ENCODE measurements at places on chromosomes 1 and 21. TPM values are rescaled to one million over a fixed set of nuclear protein-coding genes. Genes with fewer than 3 reads are reported as not detected.

DNA sequence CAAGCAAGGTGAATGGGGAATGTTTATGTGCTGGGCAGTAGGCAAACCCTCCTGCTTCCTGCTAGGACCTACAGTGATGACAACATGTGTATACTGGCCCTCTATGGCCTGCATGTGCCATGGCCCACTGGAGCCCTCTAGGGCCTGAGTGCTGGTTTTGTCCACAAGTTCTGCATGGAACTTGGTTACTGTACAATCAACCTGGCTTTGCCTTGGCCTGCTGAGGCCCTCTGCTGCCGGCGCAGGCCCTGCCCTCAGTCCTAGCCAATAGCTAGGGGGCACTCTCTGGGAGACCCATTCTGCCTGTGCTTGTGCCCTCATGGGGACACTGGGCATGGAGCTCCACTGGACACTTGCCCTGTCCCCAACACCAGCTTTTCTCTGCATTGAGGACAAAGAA lies 138.6 kb upstream of the NGF start:
- no peak overlapping the region for H3K4me3 ChIP-seq
- DNase-seq: no peak
- H3K36me3 ChIP-seq: no peaks in the 10 kb centered on the region
- H3K27me3 ChIP-seq: no peaks in the 10 kb centered on the region
- no peaks in the 10 kb centered on the region for H3K4me1 ChIP-seq
- H3K27ac ChIP-seq: no peak overlapping the region

The KTI12 gene
- 16.1 TPM for total RNA-seq

The ADAM30 gene
- total RNA-seq: not detected

The PAQR6 gene
- total RNA-seq: 1.8 TPM

DNA sequence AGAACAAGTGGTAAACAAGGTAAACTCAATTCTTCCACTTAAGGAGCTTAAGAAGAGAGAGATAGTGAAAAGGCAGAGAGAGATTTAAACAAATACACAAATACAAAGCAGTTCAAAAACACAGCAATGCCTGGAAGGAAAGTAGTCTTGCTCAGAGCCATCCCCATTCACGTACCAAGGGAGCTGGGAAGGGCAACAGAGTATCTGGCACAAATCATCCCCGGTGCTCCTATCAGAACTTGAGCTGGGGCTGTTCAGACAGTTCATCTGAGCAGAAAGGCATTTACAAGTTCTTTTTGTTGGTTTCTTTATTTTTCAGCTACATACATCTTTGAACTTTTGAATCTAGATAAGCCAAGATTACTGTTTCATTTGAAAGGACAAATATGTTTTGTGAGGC lies 233.9 kb downstream of the KCNH1 start:
- H3K4me3 ChIP-seq: no peak overlapping the region
- no peak for DNase-seq
- H3K27ac ChIP-seq: no peak overlapping the region
- H3K4me1 ChIP-seq: no peaks in the 10 kb centered on the region

- H3K27ac ChIP-seq: no peak overlapping the region
- H3K4me1 ChIP-seq: peaks cover 14% of the 10 kb centered on the region
- no peak for DNase-seq
- H3K36me3 ChIP-seq: no peaks in the 10 kb centered on the region
Measured at GRCh38 chr1:23023174-23023845, 4.0 kb downstream of the KDM1A start.

DNA sequence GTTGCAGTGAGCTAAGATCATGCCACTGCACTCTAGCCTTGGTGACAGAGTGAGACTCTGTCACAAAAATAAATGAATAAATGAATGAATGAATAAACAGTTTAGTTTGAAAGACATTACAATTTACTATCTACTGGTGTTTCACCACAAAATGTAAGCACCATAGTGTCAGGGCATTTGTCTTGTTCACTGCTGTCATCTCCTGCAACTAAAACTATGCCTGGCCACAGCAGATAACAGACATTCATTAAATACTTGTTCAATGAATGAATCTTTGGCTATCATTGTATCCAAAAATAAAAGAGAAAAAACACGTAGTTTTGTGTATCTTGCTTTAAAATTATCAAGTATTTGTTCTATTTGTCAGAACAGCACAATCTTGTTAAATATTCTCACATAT lies 32.5 kb downstream of the SASS6 start:
- H3K27ac ChIP-seq: no peak overlapping the region
- H3K36me3 ChIP-seq: peaks cover 37% of the 10 kb centered on the region
- no peaks in the 10 kb centered on the region for H3K4me1 ChIP-seq
- no peak for DNase-seq
- no peak overlapping the region for H3K4me3 ChIP-seq
